ENCODE measurements at places on chromosomes 6 and 20. TPM values are rescaled to one million over a fixed set of nuclear protein-coding genes. Genes with fewer than 3 reads are reported as not detected.

GRCh38 chr20:11993886-11994461, 76.3 kb downstream of the BTBD3 start:
- no peak for DNase-seq

DNA sequence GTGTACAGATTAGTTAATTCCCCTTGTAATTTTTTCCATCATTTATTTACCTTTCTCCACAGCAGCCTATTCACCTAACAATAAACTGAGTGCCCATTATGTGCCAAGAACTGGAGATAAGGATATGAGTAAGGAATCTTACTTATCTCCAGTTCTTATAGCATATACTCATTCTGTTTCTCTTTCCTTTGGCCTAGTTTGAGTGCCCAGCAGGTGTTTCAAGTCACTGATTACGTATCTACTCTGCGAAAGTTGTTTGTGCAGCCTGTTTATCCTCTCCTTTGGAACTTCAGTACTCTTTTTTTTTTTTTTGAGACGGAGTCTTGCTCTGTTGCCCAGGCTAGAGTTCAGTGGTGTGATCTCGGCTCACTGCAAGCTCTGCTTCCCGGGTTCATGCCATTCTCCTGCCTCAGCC, 17.3 kb upstream of the POU5F1 start:
- no peak for DNase-seq

GRCh38 chr6:169014211-169015197, 239.1 kb downstream of the THBS2 start:
- DNase-seq = no peak

- no peak for DNase-seq
Measured at GRCh38 chr20:35039146-35039545, 53.5 kb downstream of the TRPC4AP start.

GRCh38 chr6:141484711-141485110, 648.0 kb upstream of the GJE1 start:
- no peak for DNase-seq

The TMEM74B gene
- total RNA-seq = 0.20 TPM

The NSFL1C gene
- total RNA-seq = 89.4 TPM

The MCUR1 gene
- 14.1 TPM for total RNA-seq
